Activated T-cell treated with anti-CD3 and anti-CD28 coated beads for 1 hour (primary cell): ENCODE measurements at places on chromosomes 6 and 20.

DNA sequence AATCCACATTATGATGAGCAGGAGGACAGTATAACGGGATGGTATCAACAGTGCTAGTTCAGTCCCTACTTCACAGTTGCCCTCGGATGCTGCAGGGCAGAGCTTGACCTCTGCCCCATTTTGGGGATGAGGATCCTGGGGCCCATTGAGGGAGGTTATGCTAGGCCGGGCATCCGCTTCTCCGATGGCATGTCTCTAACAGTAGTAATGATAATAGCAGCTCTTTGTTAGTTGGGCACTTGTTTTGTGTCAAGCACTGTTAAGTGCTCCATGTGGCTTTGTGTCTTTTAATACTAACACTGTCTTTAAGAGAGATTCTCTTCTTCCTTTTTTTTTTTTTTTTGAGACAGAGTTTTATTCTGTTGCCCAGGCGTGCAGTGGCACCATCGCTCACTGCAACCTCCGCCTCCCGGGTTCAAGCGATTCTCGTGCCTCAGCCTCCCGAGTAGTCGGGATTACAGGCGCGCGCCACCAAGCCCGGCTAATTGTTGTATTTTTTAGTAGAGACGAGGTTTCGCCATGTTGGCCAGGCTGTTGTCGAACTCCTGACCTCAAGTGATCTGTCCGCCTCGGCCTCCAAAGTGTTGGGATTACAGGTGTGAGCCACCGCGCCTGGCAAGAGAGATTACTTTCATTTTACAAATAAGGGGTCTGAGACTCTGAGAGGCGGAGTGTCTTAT lies 1.1 kb downstream of the MAPRE1 start:
- no peak for DNase-seq

DNA sequence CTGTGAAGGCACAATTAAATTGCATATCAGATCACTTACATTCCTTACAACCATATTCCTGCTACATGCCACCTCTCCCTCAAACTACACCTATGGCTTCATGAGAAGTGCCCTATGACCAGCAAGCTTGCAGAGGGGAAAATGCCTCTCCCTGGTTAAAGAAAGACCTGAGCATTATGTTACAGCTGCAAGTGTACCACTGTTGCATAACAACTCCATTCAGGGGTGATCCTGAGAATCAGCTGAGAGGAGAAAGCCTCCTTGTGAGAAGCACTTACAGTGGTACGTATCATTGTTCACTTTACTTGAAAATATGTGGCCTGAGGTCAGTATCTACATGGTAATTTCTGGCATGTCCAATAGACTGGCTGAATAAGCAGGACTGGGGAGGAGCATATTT lies 20.0 kb downstream of the PDSS2 start:
- DNase-seq = no peak

DNA sequence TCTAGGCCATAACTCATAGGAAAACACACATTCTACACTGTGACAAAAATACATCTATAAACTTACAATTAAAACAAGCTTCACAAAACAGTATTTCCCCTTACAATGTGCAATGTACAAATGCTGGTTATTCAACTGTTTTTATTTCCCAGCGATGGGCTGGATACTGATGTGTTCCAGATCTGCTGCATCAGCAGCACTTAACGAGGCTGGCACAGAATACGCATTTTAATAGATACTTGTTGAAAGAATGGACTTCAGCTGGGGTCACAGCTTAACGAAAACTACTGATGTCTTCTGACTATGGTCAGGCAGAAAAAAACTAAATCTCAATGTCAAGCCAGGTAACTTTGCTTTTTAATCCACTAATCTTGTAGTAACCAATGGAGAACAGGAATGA lies 70.9 kb downstream of the B4GALT5 start:
- DNase-seq = no peak

DNA sequence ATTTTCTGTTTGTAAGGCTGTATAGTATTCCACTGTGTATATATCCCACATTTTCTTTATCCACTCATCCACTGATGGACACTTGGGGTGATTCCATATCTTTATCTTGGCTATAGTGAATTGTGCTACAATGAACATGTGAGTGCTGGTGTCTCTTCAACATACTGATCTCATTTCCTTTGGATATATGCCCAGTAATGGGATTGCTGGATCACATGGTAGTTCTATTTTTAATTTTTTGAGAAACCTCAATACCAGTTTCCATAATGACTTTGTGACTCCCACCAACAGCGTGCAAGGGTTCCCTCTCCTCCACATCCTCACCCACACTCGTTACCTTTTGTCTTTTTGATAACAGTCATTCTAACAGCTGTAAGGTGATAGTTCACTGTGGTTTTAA lies 166.0 kb downstream of the ARHGAP18 start:
- DNase-seq = no peak

DNA sequence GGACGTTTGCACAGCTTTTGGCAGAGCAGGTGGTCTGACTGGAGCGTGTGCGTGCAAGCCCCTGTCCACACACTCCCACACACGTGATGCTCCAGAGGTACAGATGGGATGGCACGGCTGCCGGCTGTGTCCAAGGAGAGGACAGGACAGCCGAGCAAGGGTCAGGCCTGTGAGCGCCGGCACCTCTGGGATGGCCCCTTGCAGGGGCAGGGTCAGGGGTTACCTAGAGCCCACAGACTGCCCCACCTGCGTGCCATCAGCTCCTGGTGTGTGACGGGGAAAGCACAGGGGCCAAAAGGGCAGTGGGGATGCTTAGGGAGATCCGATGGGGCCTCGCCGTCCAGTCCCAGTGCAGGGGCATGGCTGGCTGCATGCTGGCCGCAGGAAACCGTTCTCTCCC lies 189.7 kb downstream of the TAF4 start:
- DNase-seq = no peak

- no peak for DNase-seq
Measured at GRCh38 chr20:59940956-59941294, 736 bp downstream of the FAM217B start.

GRCh38 chr20:14643556-14643955 lies 306.1 kb upstream of the FLRT3 start:
- DNase-seq = no peak

GRCh38 chr6:136408204-136408603 lies 118.6 kb upstream of the BCLAF1 start:
- no peak for DNase-seq

DNA sequence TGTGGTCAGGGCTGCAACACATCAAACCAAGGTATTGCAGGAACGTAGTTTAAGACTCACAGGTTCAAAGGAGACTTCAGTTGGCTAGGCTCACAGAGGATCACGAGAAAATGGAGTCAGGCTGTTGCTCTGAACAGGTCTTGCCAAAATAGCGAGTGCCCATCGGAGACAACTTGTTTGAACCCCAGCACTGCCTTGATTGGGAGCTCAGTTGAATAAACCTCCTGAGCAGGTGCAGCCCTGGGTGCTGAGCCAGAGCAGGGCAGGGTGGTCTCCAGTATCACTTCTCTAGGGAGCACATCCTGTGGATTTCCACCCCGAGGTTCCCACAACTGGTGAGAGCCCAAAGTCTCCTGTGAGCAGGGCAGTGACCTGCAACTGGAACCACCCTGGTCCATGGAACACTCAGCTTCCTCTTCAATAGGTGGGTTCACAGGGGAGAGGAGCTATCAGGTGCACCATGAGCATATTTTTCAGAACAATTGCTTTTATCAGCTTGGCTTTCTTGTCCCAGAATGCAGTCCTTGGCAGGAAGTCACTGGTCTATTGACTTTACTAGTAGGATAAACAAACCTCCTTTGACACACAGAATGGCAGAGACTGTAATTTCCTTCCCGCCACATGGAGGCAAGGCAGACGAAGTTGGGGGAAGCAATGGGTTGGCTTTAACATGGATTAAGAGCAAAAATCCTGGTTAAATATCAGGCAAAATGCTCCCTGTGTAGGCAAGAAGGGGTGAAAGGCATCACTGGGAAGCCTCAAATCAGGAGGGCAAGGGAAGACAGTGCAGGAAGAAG lies 267.7 kb upstream of the FOXQ1 start:
- no peak for DNase-seq

DNA sequence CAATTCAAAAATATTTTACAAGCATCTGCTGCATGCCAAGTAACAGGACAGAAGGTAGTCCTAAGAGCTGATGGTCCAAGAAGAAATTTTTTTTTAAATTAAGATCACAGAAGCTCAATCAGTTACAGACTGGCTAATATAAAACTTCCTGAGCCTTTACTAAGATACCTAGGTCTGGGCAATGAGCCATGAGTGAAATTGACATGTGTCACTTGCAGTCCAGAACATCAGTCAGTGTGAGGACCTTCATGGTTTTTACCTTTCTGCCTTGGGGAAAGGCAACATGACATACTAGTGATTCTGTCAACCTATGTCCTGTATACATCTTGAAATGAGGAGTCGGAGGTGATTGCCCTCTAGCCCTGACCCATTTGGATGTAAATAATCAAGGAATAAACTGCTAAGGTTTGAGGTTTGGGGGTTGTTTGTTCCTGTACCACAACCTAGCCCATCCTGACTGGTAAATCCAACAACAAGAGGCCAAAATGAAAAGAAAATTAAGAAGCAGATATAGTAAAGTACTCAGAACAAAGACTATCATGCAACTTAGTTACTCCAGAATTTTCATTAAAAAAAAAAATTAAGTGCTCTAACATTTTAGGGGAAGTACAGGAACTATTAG lies 70.0 kb downstream of the CNKSR3 start:
- DNase-seq = no peak

DNA sequence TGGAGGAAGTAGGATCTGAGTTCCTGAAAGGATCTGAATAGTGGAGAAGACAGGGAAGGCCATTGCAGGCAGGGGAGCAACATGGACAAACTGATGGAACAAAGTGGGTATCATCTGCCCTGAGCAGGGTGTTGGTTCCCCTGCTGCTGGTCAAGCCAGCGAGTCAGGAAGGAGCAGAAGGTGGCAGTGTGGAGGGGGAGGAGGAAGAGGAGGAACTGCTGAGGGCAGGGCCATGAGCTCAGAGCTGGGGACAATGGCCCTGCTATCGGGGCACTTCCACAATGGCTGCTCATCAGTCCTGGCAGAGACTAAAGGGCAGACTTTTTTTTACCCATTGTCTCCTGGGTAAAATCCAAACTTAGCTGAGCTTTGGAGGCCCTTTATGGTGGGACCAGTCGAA lies 13.6 kb downstream of the CNBD2 start:
- no peak for DNase-seq

DNA sequence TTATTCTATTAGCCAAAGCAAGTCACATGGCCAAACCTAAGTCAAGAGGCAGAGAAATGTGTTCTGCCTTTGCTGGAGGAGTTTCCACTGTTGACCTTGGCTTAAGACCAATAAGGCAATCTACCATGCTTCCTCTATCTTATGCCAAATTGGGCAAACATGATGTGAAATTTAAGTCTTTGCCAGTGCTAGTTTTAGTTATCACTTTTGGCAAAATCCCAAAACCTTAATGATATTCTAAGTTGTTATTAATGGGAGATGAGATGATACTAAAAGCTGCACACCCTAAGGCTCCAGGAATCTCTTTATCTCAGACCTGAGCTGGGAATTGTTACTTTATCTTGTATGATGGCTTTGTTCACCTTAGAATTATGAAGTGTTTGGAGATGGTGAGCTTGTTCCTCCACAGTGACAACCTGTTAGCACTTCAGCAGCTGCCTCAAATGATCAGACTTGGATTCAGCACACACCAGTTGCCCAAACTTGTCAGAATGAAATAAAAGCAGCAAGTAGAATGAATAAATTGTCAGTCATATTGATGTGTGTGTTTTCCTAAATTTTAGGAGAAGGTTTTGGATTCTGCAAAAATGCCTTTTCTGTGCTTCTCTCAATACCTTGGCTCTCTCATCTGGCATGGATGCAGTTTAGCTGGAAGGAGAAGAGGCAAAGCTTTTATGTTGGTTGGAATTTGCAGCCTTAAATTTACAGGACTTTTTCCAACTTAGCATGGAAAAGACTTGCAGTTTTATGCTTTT lies 49.3 kb downstream of the RIN2 start:
- no peak for DNase-seq

DNA sequence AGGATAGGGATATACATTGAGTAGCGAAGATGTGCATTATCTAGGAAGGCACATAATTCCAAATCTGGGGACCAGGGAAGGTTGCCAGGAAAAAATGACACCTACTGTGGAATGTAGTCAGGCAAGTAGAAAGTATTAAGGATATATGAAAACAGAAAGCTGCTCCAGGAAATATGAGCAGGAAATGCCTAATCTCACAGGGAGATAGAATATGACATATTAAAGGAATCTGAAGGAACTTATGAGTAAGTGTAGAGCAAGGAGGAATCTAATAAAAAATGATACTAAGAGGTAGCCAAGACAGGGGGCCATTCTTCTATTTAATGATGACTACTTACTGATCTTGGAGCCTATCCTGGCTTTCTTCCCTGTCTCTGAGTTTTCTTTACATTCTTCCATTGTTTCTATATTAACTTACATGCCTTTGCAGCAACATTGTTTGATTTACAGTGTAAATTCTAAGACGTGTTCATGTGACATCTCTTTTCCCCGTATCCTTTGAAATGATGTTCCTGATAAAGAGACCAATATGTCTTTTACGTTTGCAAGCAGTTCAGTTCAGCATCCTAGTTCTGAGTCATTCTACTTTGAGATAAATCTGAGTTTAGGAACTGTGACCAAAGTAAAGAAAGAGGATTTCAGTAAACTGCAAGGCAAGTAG lies 58.6 kb downstream of the TINAG start:
- no peak for DNase-seq
